ENCODE measurements at places on chromosomes 11 and 22. TPM values are rescaled to one million over a fixed set of nuclear protein-coding genes. Genes with fewer than 3 reads are reported as not detected.

- DNase-seq, result no peak
- no peaks in the 10 kb centered on the region for H3K4me1 ChIP-seq
- no peaks in the 10 kb centered on the region for H3K36me3 ChIP-seq
Measured at GRCh38 chr11:9977554-9977953, 313.7 kb downstream of the SWAP70 start.

DNA sequence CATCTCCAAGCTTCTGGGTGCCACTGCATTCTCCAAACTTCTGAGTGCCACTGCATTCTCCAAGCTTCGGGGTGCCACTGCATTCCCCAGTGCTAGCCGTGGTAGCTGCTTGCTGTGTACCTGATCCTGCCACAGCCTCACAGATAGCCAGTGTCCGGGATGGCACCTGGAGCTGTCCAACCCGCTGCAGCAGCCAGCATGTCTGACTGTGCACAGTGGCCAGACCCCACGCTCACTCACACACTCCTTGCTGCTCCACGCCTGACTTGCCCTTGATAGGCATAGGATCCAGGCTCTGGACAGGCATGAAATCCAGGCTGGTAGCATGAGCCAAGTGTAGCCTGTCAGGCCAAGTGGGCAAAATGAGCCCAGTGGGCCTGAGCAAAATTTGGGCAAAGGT is 465.0 kb downstream of the GUCY1A2 start:
- no peaks in the 10 kb centered on the region for H3K4me1 ChIP-seq
- no peak overlapping the region for H3K4me3 ChIP-seq
- H3K27me3 ChIP-seq, result no peaks in the 10 kb centered on the region
- H3K27ac ChIP-seq, result no peak overlapping the region
- DNase-seq, result no peak
- H3K36me3 ChIP-seq, result no peaks in the 10 kb centered on the region

- H3K27ac ChIP-seq, result peak overlapping the region; percentile 57
- peak overlapping the region; percentile 72 for H3K4me3 ChIP-seq
- no peaks in the 10 kb centered on the region for H3K27me3 ChIP-seq
- DNase-seq, result no peak
- peaks cover 18% of the 10 kb centered on the region for H3K4me1 ChIP-seq
- peaks cover 10% of the 10 kb centered on the region for H3K36me3 ChIP-seq
Measured at GRCh38 chr22:50584106-50585096, 1.8 kb upstream of the CHKB start.

GRCh38 chr11:45398325-45398724 is 112.2 kb upstream of the SYT13 start:
- no peaks in the 10 kb centered on the region for H3K36me3 ChIP-seq
- no peak for DNase-seq

DNA sequence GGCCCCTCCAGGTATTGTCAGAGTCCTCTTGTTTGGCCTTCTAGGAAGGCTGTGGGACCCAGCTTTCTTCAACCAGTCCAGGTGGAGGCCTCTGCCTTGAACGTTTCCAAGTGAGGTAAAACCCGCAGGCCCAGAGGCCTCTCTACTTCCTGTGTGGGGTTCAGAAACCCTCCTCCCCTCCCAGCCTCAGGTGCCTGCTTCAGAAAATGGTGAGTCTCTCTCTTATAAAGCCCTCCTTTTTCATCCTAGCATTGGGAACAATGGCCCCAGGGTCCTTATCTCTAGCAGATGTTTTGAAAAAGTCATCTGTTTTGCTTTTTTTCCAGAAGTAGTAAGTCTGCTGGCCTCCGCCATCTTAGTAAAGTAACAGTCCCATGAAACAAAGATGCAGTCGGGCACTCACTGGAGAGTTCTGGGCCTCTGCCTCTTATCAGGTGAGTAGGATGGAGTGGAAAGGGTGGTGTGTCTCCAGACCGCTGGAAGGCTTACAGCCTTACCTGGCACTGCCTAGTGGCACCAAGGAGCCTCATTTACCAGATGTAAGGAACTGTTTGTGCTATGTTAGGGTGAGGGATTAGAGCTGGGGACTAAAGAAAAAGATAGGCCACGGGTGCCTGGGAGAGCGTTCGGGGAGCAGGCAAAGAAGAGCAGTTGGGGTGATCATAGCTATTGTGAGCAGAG is at the start of gene CD3E:
Gene CD3E (plus strand): TSS at position 163 of the 681 bp plus-strand sequence. CDS start 223 bp downstream, at position 386.
- no peak for DNase-seq
- no peaks in the 10 kb centered on the region for H3K27me3 ChIP-seq
- H3K4me3 ChIP-seq, result no peak within 1 kb of the TSS

DNA sequence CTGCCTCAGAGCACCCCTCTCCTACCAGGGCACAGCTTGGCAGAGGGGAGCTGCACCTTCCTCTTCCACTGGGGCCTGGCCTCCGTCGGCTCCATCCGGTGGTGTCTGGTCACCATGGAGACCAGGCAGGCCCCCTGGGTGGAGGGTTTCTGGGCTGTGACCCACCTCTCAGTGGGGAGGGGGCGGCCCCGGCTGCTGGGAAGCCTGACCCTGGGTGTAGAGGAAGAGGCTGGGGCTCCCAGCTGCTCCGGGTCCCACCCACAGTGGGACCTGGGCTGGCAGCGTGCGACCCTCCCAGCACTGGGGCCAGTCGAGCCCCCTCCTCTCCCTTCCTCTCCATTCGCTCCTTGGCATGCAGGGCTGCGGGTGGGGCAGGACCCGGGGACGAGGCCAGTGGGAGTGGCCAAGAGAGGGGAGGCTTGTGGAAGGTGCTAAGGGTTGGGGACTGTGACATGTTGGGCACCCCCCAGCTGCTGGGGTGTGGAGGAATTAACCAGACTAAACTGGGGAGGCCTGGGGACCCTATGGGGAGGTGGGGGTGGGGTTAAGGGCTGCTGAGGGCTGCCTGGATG is 46.8 kb downstream of the BRSK2 start:
- DNase-seq, result no peak
- H3K36me3 ChIP-seq, result no peaks in the 10 kb centered on the region
- H3K27ac ChIP-seq, result no peak overlapping the region
- H3K4me1 ChIP-seq, result no peaks in the 10 kb centered on the region
- no peaks in the 10 kb centered on the region for H3K27me3 ChIP-seq

- no peaks in the 10 kb centered on the region for H3K36me3 ChIP-seq
- no peak overlapping the region for H3K4me3 ChIP-seq
- H3K27ac ChIP-seq, result no peak overlapping the region
- H3K4me1 ChIP-seq, result peaks cover 17% of the 10 kb centered on the region
- no peaks in the 10 kb centered on the region for H3K27me3 ChIP-seq
Measured at GRCh38 chr22:39236321-39237317, 8.2 kb downstream of the PDGFB start.

GRCh38 chr22:25645964-25646363 is 81.5 kb downstream of the GRK3 start:
- H3K27me3 ChIP-seq, result no peaks in the 10 kb centered on the region
- H3K36me3 ChIP-seq, result no peaks in the 10 kb centered on the region
- peaks cover 20% of the 10 kb centered on the region for H3K4me1 ChIP-seq
- no peak overlapping the region for H3K27ac ChIP-seq
- DNase-seq, result no peak

GRCh38 chr11:64627371-64627770 is 36.4 kb downstream of the SLC22A12 start:
- H3K36me3 ChIP-seq, result no peaks in the 10 kb centered on the region
- H3K27ac ChIP-seq, result no peak overlapping the region
- no peaks in the 10 kb centered on the region for H3K27me3 ChIP-seq
- H3K4me3 ChIP-seq, result no peak overlapping the region

- H3K27me3 ChIP-seq, result no peaks in the 10 kb centered on the region
- H3K4me1 ChIP-seq, result no peaks in the 10 kb centered on the region
- H3K27ac ChIP-seq, result no peak overlapping the region
Measured at GRCh38 chr11:101726988-101727387, 143.2 kb upstream of the TRPC6 start.

DNA sequence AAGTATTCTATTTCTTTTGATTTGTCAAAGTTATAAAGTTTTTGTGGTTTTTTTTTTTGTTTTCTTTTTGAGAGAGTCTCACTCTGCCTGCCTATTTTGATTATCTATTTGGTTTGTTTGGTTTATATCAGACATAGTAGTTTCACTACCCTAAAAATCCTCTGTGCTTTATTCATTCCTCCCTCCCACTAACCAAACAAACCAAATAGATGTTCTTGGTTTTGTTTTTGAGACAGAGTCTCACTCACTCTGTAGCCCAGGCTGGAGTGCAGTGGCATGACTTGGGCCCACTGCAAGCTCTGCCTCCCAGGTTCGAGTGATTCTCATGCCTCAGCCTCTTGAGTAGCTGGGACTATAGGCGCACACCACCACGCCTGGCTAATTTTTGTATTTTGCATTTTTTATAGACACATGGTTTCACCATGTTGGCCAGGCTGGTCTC is 67.9 kb downstream of the ENTHD1 start:
- peaks cover 5% of the 10 kb centered on the region for H3K4me1 ChIP-seq
- no peak overlapping the region for H3K4me3 ChIP-seq
- H3K27me3 ChIP-seq, result no peaks in the 10 kb centered on the region
- no peak for DNase-seq
- no peaks in the 10 kb centered on the region for H3K36me3 ChIP-seq
- no peak overlapping the region for H3K27ac ChIP-seq

DNA sequence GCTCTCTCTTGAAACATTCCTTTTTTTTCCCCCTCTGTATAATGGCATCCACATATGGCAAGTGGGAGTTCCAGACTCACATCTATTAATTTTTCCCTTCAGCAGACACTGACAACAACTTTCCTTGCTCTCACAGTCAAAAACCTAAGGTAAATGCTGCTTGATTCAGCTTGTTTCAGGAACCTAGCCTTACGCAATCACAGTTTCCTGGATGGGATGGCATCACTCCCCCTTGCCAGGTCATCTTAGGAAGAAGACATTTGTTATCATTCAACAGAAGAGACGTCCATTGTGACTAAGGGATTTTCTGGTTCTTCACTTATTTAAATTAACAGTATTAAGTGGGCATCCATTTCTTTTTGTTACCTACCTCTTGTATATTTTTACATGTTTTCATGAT is 112.0 kb upstream of the PDGFD start:
- H3K27ac ChIP-seq, result no peak overlapping the region
- no peaks in the 10 kb centered on the region for H3K27me3 ChIP-seq
- H3K4me3 ChIP-seq, result no peak overlapping the region
- H3K36me3 ChIP-seq, result no peaks in the 10 kb centered on the region
- no peaks in the 10 kb centered on the region for H3K4me1 ChIP-seq
- DNase-seq, result no peak

DNA sequence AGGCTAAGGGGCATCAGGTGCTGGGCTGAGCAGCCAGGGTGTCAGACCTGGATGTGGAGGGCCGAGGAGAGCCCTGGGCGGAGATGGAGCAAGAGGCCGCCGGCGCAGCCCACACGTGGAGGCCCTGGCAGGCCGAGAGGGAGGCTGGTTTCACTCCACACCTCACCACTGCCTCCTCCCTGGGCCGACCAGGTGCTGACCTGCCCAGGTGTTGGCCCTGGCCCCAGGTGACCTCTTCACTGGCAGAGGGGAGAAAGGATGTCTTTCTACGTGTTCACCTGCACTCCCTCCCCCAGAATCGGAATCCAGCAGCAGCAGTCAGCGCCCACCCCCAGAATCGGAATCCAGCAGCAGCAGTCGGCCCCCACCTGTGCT is 781 bp downstream of the ANO9 start:
- no peak overlapping the region for H3K27ac ChIP-seq
- H3K36me3 ChIP-seq, result no peaks in the 10 kb centered on the region
- H3K4me3 ChIP-seq, result no peak overlapping the region
- no peaks in the 10 kb centered on the region for H3K27me3 ChIP-seq
- DNase-seq, result no peak

DNA sequence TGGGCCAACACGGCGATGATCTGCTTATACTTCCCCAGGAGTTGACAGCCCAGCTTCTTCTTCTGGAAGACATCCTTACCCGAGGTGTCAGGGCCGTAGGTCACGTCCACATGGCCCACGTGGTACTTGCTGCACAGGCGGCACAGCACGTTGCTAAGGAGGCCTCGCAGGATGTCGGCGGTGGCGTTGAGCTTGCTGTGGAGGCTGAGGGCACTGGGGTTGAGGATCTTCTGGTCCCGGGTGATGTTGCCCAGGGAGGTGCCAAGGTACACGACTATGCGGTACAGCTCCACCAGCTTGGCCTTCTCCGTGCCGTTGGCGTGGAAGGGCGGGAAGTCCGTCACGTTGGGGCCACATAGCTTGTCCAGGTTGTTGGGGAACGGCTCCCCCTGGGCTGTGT is 2.9 kb downstream of the LIF start:
- no peak overlapping the region for H3K27ac ChIP-seq
- peaks cover 2% of the 10 kb centered on the region for H3K4me1 ChIP-seq
- no peak overlapping the region for H3K4me3 ChIP-seq
- DNase-seq, result no peak
- no peaks in the 10 kb centered on the region for H3K27me3 ChIP-seq

DNA sequence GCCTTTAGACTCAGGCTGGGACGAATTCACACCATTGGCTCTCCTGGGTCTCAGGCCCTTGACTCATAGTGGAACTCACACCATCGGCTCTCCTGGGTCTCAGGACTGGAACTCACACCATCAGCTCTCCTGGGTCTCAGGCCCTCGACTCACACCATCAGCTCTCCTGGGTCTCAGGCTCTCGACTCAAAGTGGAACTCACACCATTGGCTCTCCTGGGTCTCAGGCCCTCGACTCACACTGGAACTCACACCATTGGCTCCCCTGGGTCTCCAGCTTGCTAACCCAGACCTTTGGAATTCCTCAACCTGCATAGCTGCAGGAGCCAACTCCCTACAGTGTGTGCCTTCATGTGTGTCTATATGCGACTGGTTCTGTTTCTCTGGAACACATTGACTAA is 56.7 kb downstream of the SHISAL1 start:
- H3K27ac ChIP-seq, result no peak overlapping the region
- no peaks in the 10 kb centered on the region for H3K4me1 ChIP-seq
- no peaks in the 10 kb centered on the region for H3K27me3 ChIP-seq
- H3K4me3 ChIP-seq, result no peak overlapping the region
- H3K36me3 ChIP-seq, result no peaks in the 10 kb centered on the region
- DNase-seq, result no peak

The HORMAD2 gene
- total RNA-seq, result not detected

The OR4D9 gene
- total RNA-seq, result 0.18 TPM

The PLEKHB1 gene
- total RNA-seq, result 6.0 TPM

The ZNF280B gene
- 10.3 TPM for total RNA-seq

The FADD gene
- total RNA-seq, result 39.5 TPM

The XBP1 gene
- 121 TPM for total RNA-seq

The SESN3 gene
- 58.9 TPM for total RNA-seq

The TRIM22 gene
- total RNA-seq, result 90.0 TPM

The CABP4 gene
- total RNA-seq, result not detected

The WT1 gene
- 0.69 TPM for total RNA-seq

The JRKL gene
- 17.4 TPM for total RNA-seq
